ENCODE measurements at places on chromosomes 3 and 15. TPM values are rescaled to one million over a fixed set of nuclear protein-coding genes. Genes with fewer than 3 reads are reported as not detected.

PXK gene
- 47.9 TPM for total RNA-seq

C2CD4B gene
- not detected for total RNA-seq

ITPKA gene
- 24.1 TPM for total RNA-seq

CCDC191 gene
- 3.4 TPM for total RNA-seq

C3orf85 gene
- 2.6 TPM for total RNA-seq

IL20RB gene
- 2.9 TPM for total RNA-seq

STXBP5L gene
- total RNA-seq = 26.5 TPM

GOLGA8N gene
- total RNA-seq = 14.7 TPM

COL6A5 gene
- total RNA-seq = 3.6 TPM

STAC gene
- 6.7 TPM for total RNA-seq

SCN11A gene
- total RNA-seq = 2.2 TPM

FSD2 gene
- 1.2 TPM for total RNA-seq

EPHB1 gene
- 0.72 TPM for total RNA-seq

MESP2 gene
- total RNA-seq = not detected

ZBTB20 gene
- 63.3 TPM for total RNA-seq

TEX55 gene
- not detected for total RNA-seq

SSUH2 gene
- total RNA-seq = 3.9 TPM

FANCD2OS gene
- 1.7 TPM for total RNA-seq

SLC28A2 gene
- total RNA-seq = not detected

P2RY14 gene
- total RNA-seq = 8.9 TPM

CPEB1 gene
- total RNA-seq = 9.9 TPM

OGG1 gene
- total RNA-seq = 17.8 TPM

CCR9 gene
- total RNA-seq = 0.48 TPM

RPUSD2 gene
- 8.4 TPM for total RNA-seq

FAM107A gene
- 2.6 TPM for total RNA-seq
